ENCODE measurements at places on chromosomes 6 and 20. TPM values are rescaled to one million over a fixed set of nuclear protein-coding genes. Genes with fewer than 3 reads are reported as not detected.

Gene ABT1
- total RNA-seq: 18.4 TPM

Gene HLA-DPB1
- 21.1 TPM for total RNA-seq

Gene PLTP
- 23.5 TPM for total RNA-seq

Gene PLA2G7
- total RNA-seq: not detected

Gene PRDM1
- 3.4 TPM for total RNA-seq

Gene ZC2HC1B
- total RNA-seq: not detected

Gene CRISP3
- total RNA-seq: not detected

Gene MRAP2
- total RNA-seq: 4.9 TPM

Gene HTR1E
- under 0.01 TPM for total RNA-seq

Gene TCP11
- total RNA-seq: 0.25 TPM

Gene ESR1
- 8.2 TPM for total RNA-seq

Gene OR2H1
- total RNA-seq: not detected

Gene CD109
- total RNA-seq: 44.8 TPM

Gene KCNQ5
- 1.00 TPM for total RNA-seq

Gene ZNF292
- 31.3 TPM for total RNA-seq

Gene TREML1
- total RNA-seq: not detected
